ENCODE measurements at places on chromosomes 1 and 21. TPM values are rescaled to one million over a fixed set of nuclear protein-coding genes. Genes with fewer than 3 reads are reported as not detected.

DNA sequence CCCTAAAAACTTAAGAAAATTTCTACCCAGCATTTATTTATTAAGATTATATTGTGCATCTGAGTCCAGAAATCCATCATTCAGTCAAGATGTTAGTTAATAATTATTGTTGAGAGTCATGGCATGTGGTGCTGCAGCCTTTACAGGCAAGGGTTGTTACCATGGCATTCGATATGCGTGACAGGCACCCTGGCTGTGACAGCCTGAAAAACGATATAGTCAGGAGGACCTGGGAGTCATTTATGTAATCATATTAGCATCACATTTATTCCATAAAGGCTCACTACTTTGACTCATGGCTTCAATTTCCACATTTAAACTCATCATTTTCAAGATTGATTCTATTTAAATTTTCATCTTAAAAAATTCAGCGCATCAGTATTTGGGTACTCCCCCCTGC lies 68.0 kb downstream of the CACHD1 start:
- no peak for DNase-seq

DNA sequence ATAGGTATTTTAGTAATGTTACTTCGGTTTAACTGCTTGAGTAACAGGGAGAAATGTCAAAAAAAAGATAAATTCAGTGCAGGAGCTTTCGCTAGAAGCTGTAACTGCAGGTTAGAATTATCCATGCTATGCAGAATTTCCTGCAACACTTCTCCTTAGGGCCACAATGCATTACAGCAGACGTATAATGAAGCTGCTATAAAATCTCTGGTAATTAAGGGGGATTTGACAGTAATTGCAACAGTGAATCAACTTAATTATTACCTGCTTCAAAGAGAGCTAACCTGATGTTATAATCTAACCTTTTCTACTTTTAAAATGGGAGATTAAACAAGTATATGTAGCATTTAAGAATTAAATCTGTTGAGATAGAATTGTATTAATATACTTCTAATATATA lies 92.6 kb downstream of the ATG4C start:
- DNase-seq, result no peak

The ARHGEF16 gene
- total RNA-seq, result not detected

DNA sequence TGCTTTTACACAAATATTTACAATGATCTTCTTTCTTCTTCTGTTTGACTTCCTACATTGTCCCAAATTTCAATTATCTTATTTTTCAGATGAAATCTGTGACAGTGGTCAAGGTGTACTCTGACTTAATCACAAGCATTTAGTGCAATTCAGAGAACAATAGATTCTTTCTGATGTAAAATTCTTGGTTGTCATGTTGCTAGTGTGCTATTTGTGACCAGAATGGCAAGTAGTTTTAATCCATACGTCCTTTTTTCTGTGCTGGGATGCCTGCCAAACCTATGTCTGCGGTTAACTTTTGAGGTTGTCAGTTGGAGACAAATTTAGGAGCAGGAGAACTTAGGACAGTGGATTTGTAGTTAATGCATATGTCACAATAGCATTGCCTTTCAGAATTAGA lies 31.0 kb downstream of the NCAM2 start:
- DNase-seq, result no peak

- no peak for DNase-seq
Observed at GRCh38 chr1:154581766-154582165, 14.2 kb downstream of the CHRNB2 start.

GRCh38 chr1:22736501-22737080 lies 26.0 kb downstream of the EPHB2 start:
- no peak for DNase-seq

DNA sequence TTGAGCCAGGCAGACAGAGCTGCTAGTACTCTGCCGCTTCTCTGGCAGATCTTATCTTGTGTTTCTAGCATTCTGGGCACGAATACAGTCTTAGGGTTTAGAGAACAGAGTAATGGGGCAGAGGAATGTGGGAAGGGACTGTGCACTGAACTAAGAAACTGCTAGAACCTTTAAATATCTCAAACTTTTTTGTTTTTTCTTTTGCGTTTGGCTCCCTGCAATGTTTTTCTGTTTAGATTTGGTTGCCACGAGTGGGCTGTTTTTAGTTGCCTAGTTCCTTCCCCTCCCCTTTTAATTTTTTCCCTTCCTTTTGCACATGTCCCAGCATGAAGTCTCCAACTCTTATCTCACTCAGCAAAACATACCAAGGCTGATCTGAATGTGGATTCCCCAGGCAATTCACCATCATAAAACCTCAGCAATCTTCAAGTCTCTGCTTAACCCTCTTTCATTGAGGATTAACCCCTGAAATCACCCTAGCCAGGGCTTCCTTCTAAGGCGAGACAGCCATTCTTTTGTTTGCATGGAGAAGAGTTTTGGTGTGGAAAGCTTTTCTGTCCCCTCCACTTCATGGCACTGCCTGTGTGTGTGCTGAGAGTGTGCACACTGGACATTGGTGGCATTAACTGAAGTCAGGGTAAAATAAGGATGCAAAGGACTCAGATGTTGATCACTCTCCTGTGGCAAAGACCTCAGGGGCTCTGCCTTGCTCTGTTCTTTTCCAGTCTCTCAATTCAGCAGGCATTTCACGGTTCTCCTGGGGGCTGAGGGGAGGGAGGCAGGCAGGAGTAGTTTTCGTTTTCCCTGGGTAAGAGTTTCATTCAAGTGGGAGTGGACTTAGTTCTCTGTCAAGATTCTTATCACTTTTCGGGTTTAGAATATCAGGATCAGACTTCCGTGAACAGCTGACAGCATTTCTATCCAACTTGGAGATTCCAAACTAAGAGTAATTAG lies 2.8 kb upstream of the ATF3 start:
- no peak for DNase-seq

The S100A4 gene
- 837 TPM for total RNA-seq

DNA sequence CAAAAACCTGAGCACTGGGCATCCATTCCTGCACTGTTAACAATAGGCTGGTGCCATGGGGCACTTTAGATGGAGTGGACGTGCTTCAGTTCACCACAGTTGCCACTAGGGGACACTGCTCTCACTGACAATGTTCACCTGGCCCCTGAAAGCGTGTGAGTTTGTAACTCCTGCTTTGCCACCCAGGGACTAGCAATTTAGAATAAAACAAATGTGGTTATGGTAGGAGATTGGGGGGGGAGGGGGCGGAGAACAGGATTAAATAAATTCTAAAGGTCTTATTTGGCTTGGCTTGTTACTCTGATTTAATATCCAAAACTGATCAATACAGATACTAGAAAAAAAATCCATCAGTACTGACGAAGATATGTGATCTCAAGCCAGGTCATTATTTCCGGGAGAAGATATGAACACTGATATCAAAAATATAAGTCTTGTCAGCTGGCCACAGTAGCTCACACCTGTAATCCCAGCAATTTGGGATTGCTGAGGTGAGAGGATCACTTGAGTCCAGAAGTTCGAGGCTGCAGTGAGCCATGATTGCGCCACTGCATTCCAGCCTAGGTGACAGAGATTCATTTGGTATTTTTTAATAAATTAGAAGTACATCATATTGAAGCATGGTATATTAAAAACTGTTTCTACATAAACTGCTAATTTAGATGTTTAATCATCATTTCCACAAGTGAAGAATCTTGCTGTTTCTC lies 23.2 kb downstream of the INTS7 start:
- DNase-seq, result peak; percentile 59

The ITGB2 gene
- total RNA-seq, result 3.7 TPM

DNA sequence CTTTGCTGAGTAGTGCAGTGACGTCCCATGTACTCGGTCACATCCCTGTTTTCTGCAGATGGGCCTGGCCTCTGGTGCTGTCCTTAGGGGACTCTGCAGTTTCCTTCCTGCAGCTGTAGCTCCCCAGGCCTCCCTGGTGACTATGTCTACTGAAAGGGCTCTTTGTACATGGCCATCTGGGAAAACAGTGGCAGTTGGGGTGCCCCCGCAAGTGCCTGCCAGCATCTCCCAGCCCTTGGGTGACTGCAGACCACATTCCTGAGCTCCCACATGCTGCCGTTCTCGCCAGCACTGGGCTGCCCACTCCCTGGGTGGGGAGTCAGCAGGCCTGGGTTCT lies 37.5 kb upstream of the KCNA10 start:
- no peak for DNase-seq

The PFKFB2 gene
- 3.0 TPM for total RNA-seq

The KLHDC8A gene
- not detected for total RNA-seq

The PRAMEF6 gene
- not detected for total RNA-seq

DNA sequence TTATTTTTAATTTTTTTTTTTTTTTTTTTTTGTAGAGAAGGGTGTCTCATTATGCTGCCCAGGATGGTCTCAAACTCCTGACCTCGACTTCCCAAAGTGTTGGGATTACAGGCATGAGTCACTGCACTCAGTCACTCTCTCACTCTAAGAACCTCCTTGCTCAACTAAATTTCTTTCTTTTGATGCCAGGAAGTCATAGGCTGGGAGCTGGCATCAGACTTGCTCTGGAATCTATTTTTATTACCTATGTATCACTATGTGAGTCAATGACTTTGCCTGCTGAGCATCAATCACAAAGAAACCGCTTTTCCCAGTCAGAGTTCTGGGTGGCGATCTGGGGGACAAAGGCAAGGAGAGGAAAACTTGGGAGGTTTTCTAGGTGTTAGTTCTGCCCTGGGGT lies 35.5 kb upstream of the PARP1 start:
- DNase-seq, result peak; percentile 54

The CDCA8 gene
- total RNA-seq, result 47.6 TPM

DNA sequence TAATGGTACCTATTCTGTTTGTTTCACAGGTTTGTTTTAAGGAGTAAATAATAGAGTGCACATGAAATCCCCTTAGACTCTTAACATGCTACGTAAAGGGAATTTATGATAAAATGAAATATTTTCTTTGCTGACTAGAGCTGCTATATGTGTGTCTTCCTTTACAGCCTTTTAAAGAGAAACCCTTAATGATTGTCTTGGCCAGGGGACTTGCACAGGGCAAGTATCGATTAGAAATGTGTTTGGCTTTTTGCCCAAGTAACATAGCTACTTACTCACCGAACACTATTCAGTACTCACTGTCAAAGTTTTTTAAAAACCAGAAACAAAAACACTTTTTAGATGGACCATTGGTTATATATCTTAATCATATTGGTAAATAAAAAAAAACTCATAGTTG lies 71.3 kb upstream of the KIAA1614 start:
- no peak for DNase-seq

- DNase-seq, result no peak
Observed at GRCh38 chr1:172492421-172492820, 40.5 kb upstream of the SUCO start.

- DNase-seq, result peak; percentile 57
Observed at GRCh38 chr1:36223381-36223995, 755 bp upstream of the THRAP3 start.

The SPRR1B gene
- not detected for total RNA-seq

GRCh38 chr1:115475901-115476300 lies 137.9 kb upstream of the NGF start:
- DNase-seq, result no peak

DNA sequence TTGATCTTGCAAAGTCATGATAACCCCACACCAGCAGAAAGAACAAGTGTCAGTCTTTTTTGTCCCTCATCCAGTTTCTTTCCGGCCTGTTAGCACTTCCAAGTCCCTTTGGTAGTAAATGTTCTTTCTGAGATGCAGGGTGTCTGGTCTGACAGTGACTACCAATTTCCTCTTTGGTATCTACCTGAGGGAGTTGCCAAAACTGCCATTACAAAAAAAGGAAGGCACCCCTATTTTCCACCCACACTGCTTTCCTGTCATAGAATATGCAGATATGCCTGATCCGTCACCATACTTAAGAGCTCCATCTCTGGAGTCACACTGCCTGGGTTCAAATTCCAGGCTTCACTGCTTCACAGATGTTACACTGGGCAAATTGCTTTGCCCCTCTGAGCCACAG lies 72.4 kb downstream of the ZNF281 start:
- no peak for DNase-seq

The PIGV gene
- 17.7 TPM for total RNA-seq

DNA sequence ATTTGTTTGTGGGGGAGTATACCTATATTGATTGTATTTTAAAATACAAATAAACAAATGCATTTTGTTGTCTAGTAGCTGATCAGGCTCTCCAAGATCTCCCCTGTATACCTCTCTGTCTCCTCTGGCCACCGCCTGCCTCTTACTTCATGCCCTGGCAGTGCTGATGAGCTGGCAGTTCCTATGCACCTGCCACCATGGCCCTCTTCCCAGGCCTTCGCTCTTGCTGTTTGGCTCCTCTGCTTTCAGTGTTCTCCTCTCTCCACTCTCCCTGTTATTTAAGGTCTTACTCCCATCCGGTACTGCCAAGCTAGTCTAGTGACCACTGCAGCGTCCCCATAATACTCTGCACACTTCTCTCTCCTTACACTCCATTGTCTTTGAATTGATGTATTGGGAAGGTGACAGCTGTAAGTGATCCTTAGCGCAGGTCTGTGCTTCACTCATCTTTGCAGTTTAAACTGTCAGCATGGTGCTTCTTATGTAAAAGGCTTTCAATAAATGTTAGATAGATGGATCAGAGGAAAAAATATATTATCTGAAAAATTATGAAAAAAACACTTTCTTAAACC lies 88.1 kb upstream of the ATP1A1 start:
- no peak for DNase-seq

The CNIH3 gene
- 6.2 TPM for total RNA-seq

DNA sequence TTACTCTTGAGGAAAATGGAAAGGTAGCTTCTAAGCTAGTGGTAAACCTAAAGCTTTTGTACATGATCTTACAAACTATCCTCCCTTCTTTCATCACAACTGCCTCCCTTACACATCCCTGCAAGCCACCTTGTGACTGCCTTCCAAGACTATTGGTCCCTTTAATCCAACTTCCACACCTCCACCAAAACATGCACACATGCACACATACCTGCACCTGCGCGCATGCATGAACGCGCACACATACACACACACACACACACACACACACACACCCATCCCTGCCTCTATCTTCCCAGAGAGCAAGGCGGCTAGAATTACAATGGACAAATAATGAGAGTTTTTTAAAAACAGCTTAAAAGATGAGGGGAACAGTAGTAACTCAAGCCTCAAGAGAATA lies 58.3 kb downstream of the LUZP1 start:
- no peak for DNase-seq

DNA sequence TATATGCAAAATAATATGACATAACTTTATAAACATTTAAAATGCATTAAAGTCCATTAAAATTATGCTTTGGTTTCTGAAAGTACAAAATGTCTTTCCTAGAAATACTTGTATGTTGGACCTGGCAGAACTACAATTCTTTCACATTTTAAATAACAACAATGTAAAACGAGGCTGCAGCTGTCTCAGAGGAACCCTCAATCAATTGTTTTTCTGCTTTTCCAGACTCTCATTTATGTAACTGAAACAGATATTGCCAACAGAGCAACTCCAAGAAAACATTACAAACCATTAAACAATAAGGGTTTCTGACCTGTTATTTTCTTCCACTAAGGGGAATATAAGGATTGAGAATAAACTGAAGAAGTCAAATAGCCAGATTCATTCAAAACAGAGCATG lies 1193.4 kb downstream of the NCAM2 start:
- DNase-seq, result no peak

All from LHCN-M2 (cell line).